Stimulated activated CD8-positive, alpha-beta memory T cell treated with anti-CD3 and anti-CD28 coated beads, Interleukin-15, amount 100 ng/mL, for 1 hour (primary cell): ENCODE measurements at places on chromosomes 5 and 9.

GRCh38 chr5:119250946-119251901, 104.6 kb upstream of the TNFAIP8 start:
- no peak for DNase-seq

GRCh38 chr5:22947921-22948320, 94.8 kb upstream of the CDH12 start:
- DNase-seq = no peak

DNA sequence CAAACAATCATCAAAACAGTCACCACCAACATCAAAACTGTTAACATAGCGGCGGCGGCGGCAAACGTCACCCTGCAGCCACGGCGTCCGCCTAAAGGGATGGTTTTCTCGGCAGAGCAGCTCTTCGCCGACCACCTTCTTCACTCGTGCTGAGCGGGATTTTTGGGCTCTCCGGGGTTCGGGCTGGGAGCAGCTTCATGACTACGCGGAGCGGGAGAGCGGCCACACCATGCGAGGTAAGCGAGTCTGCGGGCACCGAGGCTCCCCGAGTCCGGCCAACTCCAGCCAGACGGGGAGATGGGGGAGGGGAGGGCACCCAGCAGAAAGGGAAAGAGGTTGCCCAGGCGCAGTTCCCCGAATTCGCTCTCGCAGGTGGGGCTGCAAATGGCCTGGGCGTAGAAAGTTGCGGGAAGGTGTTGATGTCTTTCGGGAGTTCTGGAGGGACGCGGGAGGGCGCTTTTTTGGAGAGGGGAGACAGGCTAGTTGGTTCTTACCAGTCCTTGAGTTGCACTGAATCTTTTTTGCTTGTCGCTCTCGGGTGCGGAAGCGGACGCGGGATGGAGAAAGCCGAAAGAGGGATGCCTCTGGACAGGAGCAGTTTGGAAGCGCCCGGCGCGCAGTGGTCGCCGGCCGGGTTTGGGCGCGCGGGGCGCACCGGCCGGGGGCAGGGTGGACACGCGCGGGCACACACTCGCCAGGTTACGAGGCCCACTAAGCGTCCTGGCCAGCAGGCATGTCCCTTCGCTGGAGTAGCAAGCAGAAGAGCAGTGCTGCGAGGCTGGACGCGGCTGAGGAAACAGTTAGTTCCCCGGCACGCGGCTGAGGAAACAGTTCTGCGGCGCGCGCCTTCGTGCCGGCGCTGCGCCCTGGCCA, 849 bp downstream of the RORB start:
- DNase-seq = no peak

- DNase-seq = peak; percentile 81
These were observed 3.9 kb downstream of the TEX53 start for GRCh38 chr9:114653556-114654159.

- no peak for DNase-seq
These were observed 177.3 kb upstream of the DMAC1 start for GRCh38 chr9:7976856-7977255.

GRCh38 chr5:88719434-88719833, 163.6 kb downstream of the MEF2C start:
- DNase-seq = no peak

DNA sequence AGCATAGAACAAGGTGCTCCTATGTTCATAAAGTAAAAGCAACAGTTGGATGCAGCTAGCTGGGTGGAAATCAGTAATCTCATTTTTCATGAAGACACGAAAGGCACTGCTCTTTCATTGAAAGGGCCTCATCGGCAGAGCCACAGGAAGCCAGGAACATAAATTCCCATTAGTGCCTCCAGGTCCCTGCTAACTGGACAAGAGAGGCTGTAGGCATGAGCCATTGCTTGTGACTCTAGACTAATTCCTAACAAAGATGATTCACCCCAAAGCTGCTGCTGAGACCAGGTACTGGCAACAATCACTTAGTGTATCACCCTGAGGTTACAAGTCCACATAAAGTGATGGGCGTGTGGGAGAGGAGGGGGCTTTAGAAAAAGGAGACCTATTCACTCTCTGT, 141.8 kb downstream of the BRINP1 start:
- DNase-seq = no peak

DNA sequence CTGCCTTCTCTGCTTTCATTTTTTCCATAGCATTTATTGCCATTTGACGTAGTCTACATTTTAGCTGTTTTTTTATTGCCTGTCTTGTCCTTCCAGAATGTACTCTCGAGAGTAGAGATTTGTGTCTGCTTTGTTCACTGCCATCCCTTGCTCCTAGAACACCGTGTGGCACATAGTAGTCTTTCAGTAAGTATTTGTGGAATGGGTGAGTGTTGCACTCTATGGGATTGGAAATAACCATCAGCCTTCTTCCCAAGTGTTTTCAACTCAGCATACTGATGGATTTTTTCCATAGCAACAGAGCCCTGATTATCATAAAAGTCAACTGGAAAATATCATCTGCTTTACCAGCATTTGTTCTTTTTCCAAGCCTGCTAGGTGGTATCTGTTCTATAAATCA, 462.6 kb downstream of the ENC1 start:
- DNase-seq = no peak

GRCh38 chr9:109888695-109889094, 108.7 kb downstream of the PALM2AKAP2 start:
- no peak for DNase-seq

DNA sequence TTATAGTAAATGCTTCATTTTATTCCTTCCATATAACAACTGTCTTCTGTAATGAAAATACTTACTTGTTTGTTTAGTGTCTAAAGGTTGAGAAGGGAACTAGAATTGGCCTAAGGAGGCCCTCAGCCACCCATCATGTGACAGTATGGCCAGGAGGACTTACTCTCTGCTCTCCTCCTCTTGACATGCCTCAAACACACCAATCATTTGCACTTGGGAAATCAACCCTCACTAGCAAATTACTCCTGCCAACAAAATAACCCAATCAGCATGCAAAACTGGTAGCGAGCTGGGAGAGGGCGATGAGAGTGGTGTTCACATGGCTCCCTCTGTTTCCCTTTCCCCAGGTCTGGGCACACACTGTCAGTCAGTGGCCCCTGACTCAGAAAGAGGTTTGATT, 58.6 kb upstream of the MEF2C start:
- DNase-seq = no peak

- peak; percentile 51 for DNase-seq
These were observed 17.8 kb downstream of the NANS start for GRCh38 chr9:98074115-98074990.

DNA sequence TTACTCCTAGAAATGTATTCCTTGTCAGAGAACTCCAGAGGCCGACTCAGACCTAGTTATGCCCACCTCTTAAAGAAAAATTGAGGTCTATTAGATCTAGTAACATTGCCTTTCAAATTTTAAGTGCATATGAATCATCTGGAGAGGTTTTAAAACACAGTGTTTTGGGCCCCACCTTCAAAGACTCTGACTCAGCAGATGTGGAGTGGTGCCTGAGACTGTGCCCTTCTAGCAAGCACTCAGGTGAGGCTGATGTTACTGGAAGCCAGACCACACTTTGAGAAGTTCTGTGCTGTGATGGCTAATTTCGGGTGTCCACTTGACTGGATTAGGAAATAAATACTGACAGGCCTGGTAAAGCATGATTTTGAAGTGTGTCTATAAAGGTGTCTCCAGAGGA, 10.6 kb downstream of the FOXB2 start:
- no peak for DNase-seq

DNA sequence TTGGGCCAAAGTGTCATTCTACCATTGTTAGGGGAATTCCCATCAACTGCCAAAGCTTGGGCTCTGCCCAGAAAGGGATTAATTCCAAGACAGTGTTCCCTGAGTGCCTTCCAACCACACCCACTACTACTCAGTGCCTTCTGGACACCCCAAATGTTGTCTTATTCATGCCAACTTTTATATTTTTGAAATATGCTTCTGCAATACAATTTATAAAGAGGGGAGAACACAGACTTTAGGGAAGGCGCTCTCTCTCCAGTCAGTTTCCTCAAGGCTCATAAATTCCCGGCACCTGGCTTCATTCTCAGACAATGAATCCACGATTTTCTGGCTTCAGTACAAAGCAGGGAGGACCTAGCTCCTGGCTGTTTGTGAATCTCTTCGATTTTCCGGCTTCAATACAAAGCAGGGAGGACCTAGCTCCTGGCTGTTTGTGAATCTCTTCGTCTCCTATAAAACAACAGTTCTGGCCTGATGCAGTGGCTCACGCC, 120.1 kb upstream of the MYO10 start:
- no peak for DNase-seq

GRCh38 chr5:168874713-168875380, 295.7 kb upstream of the PANK3 start:
- DNase-seq = no peak

DNA sequence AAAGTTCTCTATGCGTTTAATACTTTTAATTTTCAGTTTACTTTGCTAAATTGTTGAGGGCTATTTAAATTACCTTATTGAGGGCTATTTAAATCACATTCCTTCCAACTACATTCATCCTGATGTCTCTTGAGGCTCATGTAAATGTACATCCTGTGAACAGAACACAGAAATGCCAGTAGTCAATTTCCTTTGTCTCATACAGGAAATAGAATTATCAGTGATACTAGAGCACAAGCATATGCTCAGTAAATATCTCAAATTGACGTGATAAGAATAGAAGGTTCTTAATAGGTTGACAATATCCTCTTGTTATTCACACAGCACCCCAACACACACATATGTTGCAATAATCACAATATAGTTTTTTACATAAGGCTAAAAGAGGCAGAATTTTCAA, 449.0 kb downstream of the CYLC2 start:
- no peak for DNase-seq

GRCh38 chr5:143002459-143003327, 232.5 kb downstream of the ARHGAP26 start:
- DNase-seq = peak; percentile 20

GRCh38 chr5:142053426-142054151, 40.8 kb upstream of the GNPDA1 start:
- DNase-seq = no peak

- DNase-seq = no peak
These were observed 43.7 kb upstream of the ABL1 start for GRCh38 chr9:130791303-130791894.

- DNase-seq = no peak
These were observed 8.6 kb downstream of the RUFY1 start for GRCh38 chr5:179558932-179559283.

GRCh38 chr5:55564721-55565120, 30.0 kb upstream of the PLPP1 start:
- no peak for DNase-seq

GRCh38 chr5:12313602-12314001, 409.4 kb upstream of the CTNND2 start:
- no peak for DNase-seq

DNA sequence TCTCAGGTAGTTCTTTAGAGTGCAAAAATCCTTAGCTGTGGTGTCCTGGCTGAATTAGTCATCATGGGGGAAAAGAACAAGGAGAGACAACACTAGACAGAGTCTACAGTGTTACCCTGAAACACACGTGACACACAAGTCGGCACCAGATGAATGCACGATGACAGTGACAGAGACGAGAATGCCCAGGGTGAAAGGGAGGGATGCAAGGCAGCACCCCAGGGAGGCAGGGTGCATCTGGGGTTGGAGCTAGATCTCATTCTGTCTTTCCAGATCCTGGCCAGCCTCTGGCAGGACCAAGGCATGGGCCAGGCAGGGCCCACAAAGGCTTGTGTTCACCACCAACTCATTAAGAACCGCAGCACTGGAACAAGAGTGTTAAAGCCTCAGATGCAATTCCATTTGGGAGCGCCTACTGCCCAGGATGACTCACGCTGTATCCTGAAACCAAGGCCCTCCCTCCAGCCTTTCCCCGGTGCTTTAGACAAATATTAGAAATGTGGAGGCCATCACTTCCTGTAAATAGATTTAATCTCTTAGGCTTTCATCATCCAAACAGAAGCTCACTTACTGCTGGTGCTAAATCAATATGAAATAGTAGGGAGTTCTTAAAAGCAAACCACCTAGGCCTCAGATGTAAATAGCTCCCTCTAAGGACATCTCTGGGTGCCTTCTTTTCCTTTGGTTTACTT, 56.1 kb downstream of the IRX2 start:
- no peak for DNase-seq

DNA sequence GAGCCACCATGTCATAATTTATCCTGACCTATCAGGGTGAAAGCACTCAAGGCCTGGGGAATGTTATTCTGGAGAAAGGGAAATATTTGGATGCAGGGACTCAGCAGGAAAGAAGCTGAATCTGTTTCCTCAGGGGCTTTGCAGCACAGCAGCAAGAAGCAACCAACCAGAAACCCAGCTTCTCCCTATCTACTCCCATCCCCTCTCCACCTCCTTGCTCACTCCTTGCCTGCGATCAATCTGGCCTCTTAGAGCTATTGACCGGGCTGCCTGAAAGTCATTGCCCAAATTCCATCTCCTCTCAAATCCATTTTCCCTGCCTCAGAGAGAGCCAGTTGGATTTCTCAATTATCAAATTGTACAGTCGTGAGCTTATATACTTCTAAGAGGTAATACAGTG, 542.0 kb upstream of the TRPC7 start:
- no peak for DNase-seq

GRCh38 chr9:123049589-123050222, 16.2 kb downstream of the GPR21 start:
- DNase-seq = no peak

- peak; percentile 40 for DNase-seq
These were observed 3.0 kb upstream of the FAM13B start for GRCh38 chr5:138035605-138036537.

- DNase-seq = no peak
These were observed 526.0 kb downstream of the ZNF608 start for GRCh38 chr5:124220418-124220817.

GRCh38 chr5:94245608-94246007, 372.8 kb downstream of the KIAA0825 start:
- DNase-seq = no peak

DNA sequence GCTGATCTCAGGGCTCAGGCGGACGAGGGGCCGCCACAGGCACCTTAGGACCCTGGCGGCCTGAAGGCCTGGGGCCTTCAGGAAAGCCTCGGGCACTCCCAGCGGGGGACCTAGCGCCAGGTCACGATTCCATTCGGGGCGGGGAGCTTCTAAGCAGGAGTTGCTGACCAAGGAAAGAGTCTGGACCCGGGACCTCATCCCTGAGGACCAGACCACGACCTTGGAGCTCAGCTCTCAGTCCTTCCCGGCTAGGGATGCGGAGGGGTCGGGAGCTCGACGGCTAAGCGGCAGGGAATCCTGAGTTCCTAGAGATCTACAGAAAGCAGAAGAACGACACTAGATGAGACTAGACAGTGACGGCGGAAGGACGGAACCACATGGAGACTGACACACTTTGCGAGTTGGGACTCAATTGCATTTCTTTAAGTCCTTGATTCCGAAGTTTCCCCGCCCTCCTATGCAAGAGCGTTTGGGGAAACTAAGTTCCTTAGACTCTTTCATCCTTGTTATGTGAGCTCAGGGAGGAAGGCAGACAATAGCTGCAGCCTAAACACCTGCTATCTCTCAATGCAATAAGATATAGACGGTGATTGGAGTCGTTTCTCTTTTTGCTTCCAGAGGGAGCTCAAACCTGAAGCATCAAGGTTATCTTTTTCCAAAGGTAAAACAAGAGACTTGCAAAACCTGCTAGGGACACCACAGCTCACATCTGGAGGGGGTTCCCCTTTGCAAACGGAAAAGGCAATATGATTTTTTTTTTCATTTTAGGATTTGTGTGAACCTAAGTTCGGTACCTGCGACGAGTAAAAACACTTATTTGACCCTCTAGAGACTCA, 9.7 kb downstream of the NR2F1-AS1 start:
- no peak for DNase-seq
